ENCODE measurements at places on chromosomes 16 and 17.

DNA sequence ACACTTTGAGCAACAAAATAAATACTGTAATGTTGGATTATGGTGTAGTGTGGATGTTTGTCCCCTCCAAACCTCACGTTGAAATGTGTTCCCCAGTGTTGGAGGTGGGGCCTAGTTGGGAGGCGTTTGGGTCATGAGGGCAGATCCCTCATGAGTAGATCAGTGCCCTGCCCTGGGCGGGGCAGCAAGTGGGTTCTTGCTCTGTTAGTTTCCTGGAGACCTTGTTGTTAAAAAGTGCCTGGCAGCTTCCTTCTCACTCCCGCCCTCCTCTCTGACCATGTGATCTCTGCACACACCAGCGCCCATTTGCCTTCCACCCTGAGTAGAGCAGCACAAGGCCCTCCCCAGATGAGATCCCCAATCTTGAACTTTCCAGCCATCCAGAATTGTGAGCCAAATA lies 67.7 kb downstream of the MPRIP start:
- DNase-seq, result peak; percentile 16

DNA sequence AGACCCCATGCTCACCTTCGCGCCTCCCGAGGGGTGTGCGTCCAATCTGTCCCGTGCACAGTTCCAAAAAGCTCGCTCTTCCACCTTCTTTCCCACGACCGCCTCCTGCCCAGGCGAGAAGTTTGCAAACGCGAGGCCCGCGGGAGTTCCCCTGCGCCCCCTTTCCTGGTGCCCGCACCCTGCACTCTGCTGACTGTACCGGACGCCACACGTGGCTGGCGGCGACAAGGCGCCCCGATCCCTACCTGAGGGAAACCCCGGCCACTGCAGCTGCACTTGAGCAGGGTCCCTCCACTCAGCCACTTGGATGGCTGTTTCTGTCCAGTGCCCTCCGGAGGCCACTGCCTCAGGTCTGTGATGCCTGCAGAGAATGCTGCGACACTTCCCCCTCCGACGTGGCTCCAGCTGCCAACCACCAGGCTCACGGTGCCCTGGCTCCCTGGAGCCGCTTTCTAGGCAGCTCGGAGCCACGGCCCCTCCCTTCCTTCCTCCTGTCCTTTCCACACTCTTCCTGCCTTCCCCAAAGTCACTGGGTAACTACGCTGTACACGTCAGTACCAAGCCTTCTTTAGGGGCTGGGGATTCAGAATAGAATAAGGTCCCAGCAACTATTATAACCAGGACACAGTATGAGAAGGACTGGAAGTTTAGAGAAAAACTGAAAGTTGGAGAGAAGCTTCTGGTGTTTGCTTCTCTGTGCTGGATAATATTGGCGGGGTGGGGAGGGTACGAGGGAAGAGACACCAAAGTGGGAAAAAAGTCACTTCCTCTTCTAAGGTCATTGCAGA lies at the start of gene MLKL:
Gene MLKL, minus strand, starts transcription at position 425 of the 788 bp plus-strand sequence. CDS start 5,105 bp downstream, outside the sequence.
- peak; percentile 28 for DNase-seq

DNA sequence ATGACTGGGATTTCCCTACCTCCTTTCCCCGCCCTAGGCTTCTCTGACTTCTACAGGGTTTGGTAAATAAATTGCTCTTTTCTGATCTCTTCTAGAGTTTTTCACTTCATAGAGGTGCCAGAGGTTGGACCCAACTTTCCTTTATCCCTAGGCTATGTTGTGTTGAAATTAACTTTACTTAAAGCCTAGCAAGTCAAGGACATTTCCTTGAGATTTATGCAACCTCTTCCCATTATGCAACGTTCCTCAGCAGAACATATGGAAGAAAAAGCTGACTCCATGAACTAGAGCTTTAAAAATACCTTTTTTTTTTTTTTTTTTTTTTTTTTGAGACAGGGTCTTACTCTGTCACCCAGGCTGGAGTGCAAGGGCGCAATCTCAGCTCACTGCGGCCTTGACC lies 15.5 kb downstream of the MPO start:
- no peak for DNase-seq

GRCh38 chr17:4247971-4248388 lies 15.8 kb downstream of the ANKFY1 start:
- DNase-seq, result no peak

All from NCI-H510A treated with DMSO at 0.1 percent for 48 hours (cell line).